Activated gamma-delta T cell (primary cell): ENCODE measurements at places on chromosomes 5 and 9.

DNA sequence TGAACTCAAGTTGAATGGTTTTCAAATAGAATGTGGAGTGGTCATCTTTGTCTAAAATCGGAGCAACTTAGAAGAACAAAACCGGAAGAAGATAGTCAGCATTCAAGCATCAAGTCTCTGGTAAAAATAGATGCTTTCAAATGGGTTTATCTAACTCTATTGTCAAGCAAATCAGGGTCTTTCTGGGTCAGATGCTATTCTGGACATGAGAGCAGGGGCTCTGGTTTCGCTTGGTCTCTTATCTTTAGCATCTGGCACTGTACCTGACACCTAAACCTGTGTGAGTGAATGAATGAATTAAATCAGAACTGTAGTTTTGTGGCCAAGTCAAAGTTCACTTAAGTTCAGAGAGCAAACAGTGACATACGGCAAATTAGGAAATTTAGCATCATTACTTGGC lies 173.5 kb downstream of the SLIT3 start:
- no peak for DNase-seq

DNA sequence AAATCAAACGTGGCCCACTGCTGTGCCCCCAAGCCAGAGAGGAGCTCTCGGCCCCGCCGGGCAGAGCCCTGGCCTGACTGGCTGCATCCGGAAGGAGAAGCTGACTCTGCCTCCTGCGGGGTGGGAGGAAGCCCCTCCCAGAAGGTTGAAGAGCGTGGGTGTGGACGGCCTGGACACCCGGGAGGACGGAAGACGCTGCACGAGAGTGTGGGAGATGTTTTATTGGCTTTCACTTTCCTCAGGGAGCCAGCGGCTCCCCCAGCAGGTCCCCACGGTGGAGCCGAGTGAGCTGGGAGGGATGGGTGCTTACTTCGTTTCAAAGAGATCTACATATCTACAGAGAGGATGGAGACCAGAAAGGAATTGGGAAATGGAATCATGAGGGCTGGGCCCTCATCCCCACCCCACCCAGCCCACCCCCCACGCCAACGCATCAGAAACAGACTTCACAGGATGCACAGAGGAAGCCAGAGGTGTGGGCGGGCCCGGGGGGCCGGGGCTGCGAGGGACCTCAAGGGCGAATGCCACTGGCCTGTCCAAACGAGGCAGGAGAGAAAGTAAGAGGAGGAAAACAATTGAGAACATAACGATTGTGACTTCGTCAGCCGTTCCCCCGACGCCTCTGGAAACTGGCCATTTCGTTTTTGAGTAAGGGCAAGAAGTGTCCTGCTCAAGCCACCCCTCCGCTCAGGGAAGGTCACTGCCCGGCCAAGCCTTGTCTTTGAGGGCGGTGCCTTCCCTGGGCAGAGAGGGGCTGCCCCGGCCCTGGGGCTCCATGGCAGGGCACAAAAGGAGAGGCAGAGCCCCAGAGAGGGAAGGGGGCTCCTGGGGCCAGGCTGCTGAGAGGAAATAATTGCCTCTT lies 32.1 kb downstream of the FAM163B start:
- DNase-seq = no peak

DNA sequence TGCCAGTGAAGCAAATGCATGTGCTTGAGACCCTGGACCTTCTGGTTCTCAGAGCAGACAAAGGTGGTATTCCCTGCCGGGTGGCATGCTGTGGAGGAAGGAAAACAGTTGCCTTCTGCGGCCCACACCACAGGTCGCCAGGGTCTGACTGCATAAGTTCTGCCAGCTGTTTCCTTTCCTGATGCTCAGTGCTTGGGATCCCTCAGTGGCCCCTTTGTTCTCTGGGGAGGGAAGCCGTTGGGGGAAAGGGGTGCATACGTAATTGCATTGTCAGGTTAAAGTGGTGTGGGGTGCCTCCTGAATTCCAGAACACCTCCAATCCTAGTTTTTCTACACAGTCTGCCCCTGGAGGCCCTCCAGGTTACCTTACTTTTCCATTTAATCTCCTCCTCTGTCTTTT lies 43.1 kb upstream of the SLC2A8 start:
- no peak for DNase-seq

- DNase-seq = no peak
Measured at GRCh38 chr9:116420993-116421538, 266.0 kb upstream of the TRIM32 start.

DNA sequence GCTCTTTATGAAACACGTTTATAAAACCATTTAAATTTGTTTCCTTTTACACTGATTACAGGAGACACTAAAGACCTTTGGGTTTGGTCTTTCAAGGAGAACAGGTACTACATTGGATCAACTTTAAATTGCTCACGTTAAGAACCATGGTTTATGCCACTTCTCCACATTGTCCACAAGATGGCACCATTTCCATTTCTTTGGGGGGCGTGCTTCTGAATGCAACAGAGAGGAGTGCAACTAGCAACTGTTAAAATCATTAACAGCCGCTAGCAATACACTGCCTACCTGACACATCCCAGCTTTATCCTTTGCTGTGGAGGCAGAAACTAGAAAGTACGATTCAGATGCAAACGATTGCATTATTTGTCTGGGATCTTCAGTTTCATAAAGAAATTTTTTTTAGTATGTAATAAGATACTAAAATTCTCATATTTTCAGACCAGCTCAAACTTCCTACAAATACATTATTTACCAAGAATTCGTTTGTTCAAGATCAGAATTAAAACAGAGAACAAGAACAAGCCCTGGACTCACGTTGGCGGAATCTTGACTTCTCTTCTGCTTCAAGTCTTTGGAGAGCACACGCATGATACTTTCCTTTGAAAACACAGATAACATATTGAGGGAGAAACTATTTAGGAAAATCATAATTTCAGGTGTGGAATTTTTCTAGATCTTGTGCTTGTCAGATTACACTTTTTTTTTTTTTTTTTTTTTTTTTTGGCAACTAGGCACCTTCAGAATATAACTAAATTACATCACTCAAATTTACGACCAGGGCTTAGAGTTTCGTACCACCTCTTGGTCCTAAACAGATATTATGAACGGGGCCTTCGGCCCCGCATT lies 702 bp downstream of the CDC20B start:
- DNase-seq = no peak

- DNase-seq = no peak
Measured at GRCh38 chr5:142006363-142007236, 6.2 kb downstream of the GNPDA1 start.

DNA sequence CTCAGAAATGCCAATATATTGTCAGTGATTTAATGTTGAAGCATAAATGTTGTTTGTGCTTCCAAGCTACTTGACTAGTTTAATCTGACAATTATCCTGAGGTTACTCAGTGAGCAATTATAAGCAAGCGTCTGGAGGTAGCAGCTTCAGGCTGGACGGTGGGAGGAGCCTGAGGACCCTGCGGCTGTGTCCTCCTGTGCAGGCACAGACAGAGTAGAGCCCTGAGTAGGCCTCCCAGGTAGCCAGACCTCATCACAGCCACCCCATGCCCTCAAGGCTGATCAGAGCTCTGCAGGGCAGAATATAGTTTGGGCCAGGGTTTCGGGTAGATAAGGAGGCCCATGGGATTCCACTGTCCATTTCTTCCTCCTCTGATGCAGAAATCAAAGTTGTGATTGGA lies 153.6 kb downstream of the DRD1 start:
- DNase-seq = no peak

- no peak for DNase-seq
Measured at GRCh38 chr5:77842243-77842642, 66.1 kb upstream of the TBCA start.

DNA sequence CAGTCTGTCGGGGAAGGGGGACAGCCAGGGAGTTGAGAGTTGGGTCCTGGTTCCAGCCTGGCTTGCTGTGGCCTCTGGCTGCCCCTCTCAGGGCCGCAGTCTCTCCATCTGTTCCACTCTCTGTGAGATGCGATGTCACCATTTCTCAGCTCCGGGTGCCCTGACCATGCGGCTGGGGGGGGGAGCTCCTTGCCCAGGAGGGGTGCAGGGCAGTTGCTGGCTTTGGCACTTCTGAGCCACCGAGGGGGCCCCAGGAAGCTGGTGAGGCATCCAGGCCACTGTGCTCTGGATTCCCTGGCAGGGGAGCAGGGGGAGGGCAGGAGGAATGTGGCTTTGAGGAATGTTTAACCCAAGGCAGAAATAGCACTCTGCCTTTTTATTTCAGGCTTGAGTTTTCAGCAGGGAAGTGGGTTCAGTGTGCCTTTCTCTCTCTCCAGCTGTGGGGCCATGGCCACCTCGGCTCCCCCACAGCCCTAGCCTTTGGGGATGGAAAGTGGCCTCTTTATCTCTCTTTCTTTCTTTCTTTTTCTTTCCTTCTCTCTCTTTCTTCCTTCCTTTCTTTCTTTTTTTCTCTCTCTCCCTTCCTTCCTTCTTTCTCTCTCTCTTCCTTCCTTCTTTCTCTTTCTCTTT lies 11.0 kb downstream of the NCS1 start:
- no peak for DNase-seq

DNA sequence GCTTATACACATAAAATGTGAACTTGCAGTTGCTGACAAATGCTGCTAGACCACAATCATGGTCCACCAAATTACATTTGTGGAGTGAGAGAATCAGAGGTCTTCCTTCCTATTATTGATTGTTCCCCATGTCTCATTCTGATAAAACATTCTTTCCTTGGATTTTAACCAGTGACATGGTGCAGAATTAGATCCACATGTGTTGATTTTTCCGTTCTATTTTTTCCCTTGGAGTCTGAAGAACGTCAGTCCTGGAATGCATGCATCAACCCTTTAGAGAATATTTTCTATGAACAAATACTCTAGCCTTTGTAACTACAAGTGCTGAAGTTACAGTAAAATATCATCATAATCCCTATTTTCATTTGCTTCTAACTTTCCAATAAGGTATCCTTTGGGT lies 170.7 kb upstream of the SPRY4 start:
- DNase-seq = no peak

DNA sequence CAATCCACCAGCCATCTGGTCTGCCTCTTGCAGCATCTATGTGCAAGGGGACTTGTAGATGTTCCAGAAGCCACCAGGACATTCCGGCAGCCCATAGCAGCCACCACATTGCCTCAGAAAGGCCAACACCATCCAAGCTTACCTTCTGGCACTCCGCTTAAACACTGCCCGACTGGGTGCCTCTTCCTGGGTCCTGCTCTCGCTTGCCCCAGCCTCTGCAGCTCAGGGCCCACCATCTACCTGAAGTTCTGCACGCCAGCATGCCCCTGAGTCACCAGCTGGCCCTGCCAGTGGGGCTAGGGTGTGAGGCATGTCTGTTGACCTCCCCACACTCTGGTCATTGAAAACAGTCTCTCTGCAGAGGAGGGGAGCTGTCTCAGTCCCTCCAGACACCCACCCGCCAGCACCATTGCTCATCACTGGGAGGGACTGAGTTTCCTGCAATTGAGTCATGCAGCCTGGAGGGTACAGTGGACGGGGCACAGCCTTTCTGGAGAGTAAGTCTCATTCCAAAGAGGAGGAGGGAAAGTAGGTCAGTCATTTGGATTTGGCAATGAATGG lies 16.9 kb upstream of the COL5A1 start:
- DNase-seq = no peak

- DNase-seq = no peak
Measured at GRCh38 chr5:33271606-33272005, 169.2 kb upstream of the TARS1 start.

DNA sequence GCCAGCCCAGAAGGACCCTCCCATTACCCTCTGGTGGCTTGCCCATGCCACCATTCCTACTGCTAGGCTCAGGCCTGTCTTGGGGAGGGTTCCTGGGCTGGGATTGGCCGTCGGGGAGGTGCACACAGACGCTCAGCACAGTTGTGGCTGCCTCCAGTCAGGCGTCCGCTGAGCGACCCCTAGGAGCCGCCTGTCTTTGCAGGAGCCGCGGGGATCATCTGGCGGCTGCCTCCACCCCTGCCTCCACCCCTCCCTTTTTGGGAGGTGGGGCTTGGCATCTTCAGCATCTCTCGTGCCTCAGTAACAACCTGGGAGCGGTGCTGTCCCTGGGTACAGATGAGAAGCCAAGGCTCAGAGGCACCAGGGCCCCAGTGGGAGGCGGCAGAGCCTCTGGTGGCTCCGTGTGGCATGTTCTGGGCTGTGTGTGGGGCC lies 39.6 kb downstream of the RXRA start:
- no peak for DNase-seq

GRCh38 chr9:13939134-13939533 lies 374.8 kb downstream of the NFIB start:
- DNase-seq = no peak

DNA sequence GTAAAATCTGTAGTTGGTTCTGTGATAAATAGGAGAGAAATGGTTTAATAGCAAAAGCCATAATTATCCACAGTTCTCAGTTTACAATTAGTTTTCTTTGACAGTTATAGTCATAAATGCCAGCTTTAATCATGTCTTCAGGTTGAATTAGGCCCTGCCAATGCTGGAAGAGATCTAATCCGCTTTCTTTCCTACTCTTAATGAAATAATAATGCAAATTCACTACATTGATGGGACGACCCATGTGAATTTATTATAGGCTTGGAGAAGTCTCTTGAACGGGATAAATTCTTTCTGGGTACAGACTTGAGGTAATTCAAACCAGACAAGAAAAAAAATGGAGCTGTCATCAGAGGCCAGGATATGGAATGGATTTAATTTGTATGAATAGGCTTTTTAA lies 950.4 kb downstream of the EFNA5 start:
- DNase-seq = no peak

GRCh38 chr5:14627270-14627669 lies 37.2 kb upstream of the OTULIN start:
- DNase-seq = no peak

DNA sequence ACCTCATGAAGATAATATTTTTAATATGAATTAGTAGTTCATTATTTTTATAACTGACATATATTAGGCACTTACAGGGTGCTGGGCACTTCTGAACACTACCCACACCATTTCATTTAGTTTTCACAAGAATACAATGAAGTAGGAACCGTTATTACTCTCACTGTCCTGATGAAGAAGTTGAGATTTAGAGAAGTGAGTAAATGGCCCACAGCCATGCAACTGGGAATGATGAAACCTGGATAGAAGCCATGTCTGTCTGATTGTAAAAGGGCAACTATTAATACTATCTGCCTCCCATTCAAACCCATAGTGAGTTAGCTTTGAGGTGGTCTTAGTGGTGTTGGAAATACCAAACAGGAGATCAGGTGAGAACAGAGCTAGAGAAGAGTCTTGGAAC lies 29.6 kb upstream of the OTULINL start:
- DNase-seq = no peak
